Left colon (tissue), 2 donors: ENCODE measurements at places on chromosomes 1 and 21. TPM values are rescaled to one million over a fixed set of nuclear protein-coding genes. Genes with fewer than 3 reads are reported as not detected.

DNA sequence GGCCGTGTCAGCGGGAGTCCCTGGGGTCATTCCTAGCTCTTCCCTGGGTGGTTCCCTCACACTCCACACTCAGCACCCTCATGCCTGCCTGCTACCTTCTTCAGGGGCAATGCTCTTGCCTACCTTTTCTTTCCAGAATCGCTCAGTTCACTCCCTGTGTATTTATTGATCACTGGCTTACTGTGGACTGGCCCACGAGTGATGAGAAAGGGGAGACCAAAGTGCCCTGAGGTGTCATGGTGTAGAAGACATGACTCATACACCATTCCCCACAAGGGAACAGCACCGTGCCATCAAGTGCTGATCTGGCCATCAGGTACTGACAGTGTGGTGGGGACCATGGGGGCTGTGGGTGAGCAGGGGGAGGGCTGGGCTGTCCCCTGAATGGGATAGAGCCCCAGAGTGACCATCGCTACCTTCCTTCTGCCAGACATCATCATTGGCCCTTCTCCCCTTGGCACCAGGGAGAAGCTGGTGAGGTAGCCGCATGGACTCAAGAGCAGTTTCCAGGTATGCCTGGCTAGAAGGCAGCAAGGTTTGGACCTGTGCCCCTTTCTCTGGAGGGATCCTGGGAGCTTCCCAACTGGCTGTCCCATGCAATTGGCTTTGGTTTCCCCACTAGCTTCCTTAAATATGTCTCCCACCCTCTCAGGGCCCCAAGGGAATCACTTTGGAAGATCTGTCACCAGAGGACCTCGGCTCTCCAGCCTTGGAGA lies 17.2 kb upstream of the LRRN2 start:
- no peak for DNase-seq

The H6PD gene
- 33.4 TPM for total RNA-seq

DNA sequence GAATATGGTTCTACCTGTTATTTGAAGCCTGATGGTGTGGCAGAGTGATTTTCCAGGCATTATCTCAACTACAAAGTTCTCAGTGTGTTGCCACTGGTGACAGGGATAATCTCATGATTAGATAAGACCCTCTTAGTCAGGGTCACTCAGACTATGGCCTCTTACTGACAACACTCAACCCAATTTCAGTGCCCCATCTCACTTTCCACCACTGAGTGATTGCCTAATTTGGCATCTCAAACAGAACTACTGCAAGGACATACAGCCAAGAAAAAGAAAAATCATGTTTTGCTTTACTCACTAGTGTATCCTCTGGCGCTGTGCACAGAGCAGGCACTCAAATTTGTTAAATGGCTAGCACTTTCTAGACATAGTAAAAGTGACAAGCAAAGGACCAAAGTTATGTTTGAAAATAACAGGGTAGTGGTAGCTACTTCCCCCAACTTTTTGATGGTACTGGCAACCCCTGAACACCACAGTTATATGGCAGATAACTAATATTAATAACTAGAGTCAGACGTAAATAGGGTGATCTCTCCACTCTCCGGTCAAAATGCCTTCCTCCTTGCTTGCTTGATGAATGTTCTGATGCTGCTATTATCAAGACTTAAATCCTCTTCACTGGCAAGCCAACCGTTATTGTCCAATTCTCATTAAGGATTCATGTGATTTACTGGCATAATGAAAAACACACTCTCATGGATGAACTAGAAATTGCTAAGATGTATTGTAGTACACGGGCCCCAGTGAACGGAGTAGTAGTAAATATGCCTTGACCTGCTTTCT lies 37.1 kb upstream of the SLC30A10 start:
- DNase-seq, result no peak

The CLEC20A gene
- total RNA-seq, result not detected

DNA sequence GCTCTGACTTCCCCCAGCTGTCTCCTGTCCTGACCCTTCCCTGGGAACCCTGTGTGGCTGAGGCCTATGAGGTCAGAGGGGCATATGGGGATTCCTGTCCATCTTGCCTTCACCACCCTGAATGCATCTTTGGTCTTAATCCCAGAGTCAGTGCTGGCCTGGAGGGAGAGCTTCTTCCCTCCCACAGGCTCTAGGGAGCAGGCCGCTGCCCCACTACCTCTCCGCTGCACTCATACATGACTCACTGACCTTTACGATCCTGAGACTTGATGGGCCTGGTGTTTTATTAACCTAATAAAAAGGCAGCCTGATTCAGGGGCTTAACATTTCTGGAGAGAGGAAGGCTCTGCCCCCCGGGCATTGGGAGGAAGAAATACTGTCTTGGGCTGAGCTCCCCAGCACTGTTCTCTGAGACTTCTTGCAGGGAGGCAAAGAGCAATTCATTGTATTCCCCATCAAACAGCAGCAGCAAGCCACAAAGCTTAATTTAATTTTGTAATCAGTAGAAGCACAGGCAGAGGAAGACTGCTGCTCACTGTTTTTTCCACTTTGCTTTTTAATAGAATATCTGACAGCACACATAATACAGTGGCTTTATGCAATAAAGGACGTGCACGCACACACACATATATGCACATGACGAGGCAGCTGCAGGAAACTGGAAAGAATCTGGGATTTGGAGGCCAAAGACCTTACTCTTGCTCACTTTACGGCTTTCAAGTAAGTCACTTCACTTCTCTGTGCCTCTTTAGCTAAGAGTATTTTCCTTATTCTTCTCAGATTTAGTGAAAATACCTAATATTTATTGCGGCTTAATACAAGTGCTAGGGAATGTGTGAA lies 89.2 kb upstream of the GRIK3 start:
- no peak for DNase-seq

GRCh38 chr1:61162520-61163258 lies 80.3 kb downstream of the NFIA start:
- DNase-seq, result no peak

- no peak for DNase-seq
These were observed 38.6 kb upstream of the ADGRL4 start for GRCh38 chr1:79044974-79045650.

DNA sequence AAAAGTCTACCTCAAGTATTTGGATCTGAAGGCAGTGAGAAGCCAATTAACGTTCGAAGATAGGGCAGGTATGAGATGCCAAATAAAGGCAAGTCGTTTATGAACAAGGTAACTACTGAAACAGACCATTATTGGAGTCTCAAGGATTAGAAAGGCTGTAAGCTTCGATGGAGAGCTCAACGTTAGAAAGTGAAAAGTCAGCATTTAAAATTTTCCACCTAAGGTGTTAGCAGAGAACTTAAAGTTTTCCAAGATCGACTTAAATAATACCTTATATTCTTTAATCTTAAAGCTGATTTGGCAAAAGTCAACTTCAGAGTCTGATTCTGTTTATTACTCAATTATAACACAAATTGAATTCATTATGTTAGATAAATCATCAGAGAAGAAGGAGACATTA lies 28.1 kb downstream of the CLDN17 start:
- no peak for DNase-seq
